ENCODE measurements at places on chromosomes 3 and 15. TPM values are rescaled to one million over a fixed set of nuclear protein-coding genes. Genes with fewer than 3 reads are reported as not detected.

DNA sequence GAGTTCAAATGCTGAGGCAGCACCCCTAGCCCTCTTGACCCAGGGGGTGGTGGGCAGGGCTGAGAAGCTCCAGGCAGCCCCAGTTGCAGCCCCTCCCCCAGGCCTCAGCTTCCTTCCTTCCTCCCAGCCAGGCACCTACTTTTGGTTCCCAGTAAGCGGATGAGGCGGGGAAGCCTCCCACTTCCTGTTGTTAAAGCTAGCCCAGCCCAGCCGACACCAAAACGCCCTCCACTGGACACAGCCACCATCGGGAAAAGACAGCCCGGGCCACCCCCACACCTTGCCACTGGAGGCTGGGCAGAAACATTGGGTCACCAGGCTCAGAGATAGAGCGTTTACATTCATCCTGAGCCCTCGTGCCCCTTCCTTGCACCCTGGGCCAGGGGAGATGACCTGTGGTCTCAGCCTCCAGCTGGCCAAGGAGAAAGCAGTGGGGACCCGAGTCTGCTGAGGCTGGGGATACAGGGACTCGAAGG lies 3.5 kb downstream of the DUSP7 start:
- peak; percentile 85 for DNase-seq

GRCh38 chr3:52983828-52984227 lies 62.0 kb downstream of the SFMBT1 start:
- no peak for DNase-seq

- no peak for DNase-seq
Observed at GRCh38 chr3:171986176-171986575, 53.2 kb upstream of the FNDC3B start.

DNA sequence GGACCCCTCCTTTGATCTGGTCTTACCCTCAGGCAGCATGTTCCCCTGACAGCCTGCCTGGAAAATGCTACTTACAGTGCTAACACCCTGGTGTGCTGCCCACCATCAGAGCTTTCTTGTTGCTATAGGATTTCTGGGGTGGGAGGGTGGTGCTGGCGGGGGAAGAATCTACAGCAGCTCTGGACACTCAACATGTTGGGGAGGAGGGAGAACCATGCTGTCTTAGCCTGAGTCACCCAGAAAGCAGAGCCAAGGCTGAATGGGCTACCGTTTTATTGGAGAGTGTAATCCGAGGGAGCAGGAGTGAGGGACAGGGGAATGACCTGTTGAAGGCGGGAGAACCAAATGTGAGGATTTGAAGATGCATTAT lies 45.6 kb downstream of the MFSD1 start:
- no peak for DNase-seq

GRCh38 chr3:86961297-86961696 lies 29.7 kb downstream of the VGLL3 start:
- no peak for DNase-seq

DNA sequence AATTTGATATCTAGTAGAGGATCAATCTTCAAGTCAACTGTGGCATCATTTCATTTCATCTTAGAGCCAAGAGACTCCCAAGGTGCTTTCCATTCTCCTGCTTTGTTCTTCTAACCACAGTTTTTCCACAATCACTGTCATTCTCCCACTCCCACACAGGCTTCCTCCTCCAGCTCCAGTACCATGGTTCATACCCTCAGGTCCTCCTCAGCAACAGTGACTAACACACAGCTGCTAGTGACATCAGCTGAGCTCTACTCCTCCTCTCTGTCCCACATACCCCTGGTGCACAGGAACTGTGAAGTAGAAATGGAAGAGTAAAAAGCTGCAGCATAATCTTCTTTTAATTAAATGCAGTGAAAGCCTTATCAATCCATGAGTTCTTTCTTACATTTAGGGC lies 200.2 kb upstream of the DPH6 start:
- DNase-seq = no peak

GRCh38 chr3:71906976-71907375 lies 122.0 kb upstream of the PROK2 start:
- no peak for DNase-seq

DNA sequence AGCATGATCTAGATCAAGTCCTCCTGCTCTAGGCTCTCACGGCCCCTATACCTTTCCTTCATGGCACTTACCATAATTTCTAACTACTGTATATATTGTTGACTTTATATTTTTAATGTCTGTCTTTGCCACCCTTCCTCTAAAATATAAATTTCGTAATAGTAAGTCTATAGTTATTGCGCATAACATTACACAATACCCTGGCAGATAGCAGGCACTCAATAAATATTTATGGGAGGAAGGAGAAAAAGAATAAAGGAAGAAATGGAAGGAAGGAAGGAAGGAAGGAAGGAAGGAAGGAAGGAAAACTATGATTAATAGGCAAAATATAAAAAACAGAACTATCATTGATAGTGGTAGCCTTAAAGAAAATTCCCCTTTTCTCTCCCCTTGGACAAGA lies 190.3 kb upstream of the LMCD1 start:
- DNase-seq = no peak

DNA sequence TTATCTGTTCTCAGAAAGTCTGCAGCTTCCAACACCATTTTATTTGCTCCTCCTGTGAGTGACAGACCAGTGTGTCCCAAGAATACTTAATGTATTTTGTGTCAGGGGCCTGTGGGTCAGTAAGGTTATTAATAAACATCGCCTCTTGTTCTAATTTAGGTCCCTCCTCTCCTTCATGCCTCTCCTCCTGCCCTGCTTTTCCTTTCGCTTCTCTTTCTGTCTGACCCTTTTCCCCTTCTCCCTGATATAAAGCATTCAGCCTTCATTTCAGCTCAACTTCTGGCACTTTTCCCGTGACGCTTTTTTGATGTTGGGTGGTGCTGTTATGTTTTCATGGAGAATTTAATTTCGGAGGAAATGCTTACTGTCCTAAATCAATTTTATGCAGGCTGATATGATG lies 29.7 kb upstream of the NR2F2 start:
- DNase-seq = no peak

- DNase-seq = no peak
Observed at GRCh38 chr3:153963012-153963411, 158.2 kb upstream of the ARHGEF26 start.

GRCh38 chr3:188157407-188157806 lies 3.5 kb downstream of the LPP start:
- DNase-seq = no peak

DNA sequence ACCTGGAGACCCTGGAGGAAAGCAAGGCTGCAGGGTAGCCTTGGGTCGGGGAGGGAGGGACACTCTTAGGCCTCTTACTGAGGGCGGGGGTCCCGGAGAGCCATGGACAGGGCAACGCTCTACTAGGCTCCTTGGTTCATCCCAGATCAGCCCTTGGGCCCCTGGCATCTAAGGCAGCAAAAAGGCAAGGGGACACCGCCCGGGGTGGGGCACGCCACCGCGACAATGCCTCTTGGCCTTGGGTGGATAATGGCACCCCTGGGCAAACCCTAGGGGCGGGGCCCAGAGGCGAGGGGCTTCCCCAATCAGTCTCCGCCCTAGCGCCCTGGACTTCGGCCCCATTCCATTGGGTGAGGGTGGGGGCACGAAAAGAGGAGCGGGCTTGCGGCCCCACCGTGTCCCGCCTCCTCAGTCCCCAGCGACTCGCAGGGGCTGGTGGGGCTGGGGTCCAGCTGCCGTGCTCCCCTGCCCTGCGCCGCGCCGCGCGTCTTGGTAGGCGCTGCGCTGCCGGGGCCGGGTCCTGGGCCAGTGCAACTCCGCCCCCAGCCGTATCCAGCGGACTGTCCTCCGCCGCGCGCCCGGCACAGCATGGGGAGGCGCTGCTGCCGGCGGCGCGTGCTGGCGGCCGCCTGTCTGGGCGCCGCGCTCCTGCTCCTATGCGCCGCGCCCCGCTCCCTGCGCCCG lies at the start of gene CHST13:
Gene CHST13, plus strand, starts transcription at position 411 of the 684 bp plus-strand sequence. Its CDS starts 178 bp downstream, at position 589.
- DNase-seq = no peak

DNA sequence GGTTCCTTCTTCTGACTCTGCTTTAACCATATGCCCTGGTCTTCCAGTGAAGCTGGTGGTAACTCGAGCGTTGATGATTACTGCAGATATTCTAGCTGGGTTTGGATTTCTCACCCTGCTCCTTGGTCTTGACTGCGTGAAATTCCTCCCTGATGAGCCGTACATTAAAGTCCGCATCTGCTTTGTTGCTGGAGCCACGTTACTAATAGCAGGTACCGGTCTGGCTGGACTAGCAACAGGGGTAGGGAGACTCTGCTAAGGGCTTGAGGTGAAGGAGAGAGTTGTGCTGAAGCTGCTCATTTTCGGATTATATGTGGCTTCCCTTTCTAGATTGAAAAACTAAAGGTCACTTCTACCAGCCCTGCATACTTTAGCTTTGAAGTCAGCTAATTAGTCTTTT lies 16.8 kb downstream of the CLDN16 start:
- DNase-seq = no peak

GRCh38 chr3:24128199-24129005 lies 183.3 kb downstream of the NR1D2 start:
- DNase-seq = peak; percentile 15

DNA sequence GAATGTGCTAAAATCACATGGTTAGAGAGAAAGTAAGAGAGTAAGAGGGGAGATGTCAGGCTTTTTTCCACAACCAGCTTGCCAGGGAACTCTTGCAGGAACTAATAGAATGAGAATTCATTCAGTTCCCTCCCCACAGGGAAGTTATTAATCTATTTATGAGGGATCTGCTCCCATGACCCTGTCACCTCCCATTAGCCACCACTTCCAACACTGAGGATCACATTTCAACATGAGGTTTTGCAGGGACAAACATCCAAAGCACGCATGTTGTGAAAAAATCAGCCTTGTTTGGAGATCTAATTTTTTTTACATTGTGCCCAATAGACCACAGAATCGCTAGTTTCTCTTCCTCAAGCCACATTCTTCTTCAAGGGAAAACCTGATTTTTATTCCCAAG lies 904.0 kb downstream of the TBL1XR1 start:
- no peak for DNase-seq

DNA sequence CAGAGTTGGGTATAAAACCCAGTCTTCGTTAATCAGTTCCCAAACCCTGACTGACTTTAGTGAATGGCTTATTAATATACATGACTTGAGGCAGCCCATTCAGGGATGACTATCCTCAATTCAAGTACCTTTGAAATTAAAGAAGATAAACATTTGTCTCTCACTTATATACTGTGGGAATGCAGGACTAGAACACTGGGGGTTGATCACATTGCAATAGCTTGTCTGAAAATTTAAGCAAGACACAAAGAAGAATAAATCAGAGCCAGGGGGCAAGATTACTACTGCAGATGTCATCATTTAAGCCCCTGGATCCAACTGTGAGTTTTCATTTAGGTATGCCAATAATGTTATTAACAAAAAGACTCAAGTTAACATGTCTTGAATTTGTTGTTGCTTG lies 647.7 kb downstream of the ZPLD1 start:
- no peak for DNase-seq

- no peak for DNase-seq
Observed at GRCh38 chr3:71520161-71521020, 63.1 kb downstream of the FOXP1 start.

DNA sequence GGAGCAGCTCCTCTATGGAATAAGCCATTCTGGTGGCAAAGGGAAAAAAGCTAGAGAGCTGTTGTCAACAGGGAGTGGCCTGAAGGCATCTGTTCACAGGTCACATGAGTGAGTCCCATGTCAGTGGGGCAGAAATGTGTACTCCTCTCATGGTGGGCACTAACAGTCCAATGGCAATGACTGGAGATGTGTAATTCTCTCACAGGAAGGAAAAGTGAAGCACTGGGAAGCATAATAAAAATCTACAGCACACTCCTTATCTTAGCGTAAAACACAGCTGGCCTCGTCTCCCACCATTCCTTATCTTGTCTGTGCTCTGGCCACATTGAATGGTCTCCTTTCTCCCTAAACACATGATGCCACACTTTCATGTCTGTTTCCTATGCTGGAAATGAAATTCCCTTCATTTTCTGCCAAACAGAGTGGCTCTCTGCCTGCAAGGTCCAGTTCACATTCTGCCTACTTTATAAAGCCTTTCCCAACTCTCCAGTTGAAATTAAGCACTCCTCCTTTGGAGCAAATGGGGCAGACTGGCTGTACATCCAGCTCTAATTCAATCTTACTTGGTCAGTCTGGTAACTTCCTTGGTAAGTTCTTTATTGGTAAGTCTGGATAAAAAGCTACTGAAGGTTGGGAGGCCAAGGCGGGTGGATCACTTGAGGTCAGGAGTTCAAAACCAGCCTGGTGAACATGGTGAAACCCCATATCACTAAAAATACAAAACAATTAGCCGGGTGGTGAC lies 139.8 kb downstream of the RPL22L1 start:
- DNase-seq = no peak

- DNase-seq = peak; percentile 45
Observed at GRCh38 chr15:69794645-69795469, 302.9 kb downstream of the TLE3 start.

DNA sequence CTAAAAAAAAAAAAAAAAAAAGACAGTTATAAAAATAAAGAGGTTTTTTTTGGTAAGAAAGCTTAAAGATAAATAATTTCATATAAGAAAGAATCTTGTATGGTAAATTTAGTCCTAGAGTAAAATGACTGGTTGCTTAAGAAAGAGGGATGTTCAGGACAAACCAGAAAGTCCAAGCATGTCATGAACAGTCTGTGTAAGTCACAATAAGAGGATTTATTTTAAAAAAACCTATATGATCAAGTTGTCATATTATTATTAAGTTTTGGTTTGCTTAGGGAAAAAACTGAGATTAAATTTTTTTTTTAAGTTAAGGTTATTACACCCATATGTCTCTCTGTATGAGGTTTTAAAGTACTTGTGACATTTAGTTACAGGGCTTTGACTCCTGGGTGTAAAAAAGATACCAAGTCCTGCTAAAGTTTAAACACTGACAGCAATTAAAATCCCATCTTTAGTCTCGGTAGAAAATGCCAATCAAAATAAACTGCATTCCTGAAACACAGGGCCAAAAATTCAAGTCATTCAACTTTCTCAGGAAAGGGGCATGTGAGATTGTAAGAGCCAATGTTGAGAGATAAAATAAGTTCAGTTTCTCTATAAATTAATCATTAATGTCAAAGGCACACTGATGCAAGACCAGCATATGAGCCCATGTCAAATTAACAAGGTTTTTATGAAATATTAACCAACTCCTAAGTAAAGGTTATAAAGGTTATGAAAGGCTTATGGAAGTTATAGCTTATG lies 8.5 kb upstream of the BDH1 start:
- DNase-seq = no peak

COLQ gene
- total RNA-seq = 0.51 TPM

CASR gene
- total RNA-seq = not detected

NR1I2 gene
- not detected for total RNA-seq

FHIT gene
- not detected for total RNA-seq

DUOXA2 gene
- total RNA-seq = not detected

GPR27 gene
- total RNA-seq = not detected

TRPM1 gene
- not detected for total RNA-seq

SST gene
- total RNA-seq = not detected

HHLA2 gene
- total RNA-seq = not detected

ZNF770 gene
- total RNA-seq = 28.2 TPM

GRM2 gene
- not detected for total RNA-seq
